ENCODE measurements at places on chromosomes 4 and X.

DNA sequence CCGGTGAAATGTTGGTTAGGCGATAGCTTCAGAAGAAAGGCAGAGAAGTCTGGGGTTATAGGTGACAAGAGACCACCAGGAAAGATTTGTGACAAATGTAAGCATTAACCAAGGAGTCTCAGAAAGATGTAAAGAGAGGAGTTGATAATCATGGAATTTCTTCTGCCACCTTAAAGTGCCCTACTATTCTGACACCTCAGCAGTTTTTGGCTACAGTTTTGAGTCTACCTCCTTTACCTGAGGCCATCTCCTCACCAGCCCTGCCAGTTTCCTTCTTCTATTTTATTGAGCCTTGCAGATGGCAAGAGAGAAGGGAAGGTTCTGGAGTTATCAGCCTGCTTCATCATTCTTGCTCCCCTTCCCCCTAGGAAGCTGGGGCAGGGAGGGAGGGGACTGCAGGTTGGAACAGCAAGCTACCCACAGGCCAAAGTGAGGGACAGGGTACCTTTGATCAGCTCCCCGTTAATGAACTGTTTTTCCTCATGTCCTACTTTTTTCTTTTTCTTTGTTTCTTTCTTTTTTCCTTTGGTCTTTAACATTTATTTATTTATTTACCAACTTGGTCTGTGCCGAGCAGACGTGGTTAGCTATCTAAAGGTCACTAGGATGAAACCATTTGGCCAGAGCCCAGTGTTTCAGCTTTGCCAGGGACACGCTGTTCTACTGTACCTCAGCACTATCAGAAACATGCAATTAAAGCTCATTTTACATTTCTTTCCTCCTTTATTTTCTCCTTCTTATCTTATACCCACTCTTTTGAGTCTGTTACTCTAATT is 438.7 kb upstream of the AR start:
- DNase-seq, result no peak

DNA sequence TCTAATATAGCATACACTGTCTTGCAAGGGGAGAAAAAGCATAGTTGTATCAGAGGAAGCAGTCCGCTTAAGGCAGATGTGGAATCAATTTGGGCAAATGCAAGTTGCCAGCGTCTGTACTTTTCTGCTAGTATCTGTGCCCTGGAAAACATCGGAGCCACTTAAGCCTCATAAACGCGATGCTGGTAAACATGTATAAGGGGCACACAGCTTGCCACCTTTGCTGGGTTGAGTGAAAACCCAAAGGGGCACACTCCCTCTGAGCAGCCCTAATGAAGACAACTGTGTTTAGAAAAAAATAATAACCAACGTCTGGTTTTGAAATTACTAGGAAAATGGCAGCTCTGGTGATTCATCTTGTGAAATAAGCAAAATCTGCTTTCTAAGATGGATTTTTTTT is 24.3 kb downstream of the SMIM20 start:
- no peak for DNase-seq

- no peak for DNase-seq
Observed at GRCh38 chrX:149829751-149830191, 48.0 kb downstream of the MAGEA9 start.

DNA sequence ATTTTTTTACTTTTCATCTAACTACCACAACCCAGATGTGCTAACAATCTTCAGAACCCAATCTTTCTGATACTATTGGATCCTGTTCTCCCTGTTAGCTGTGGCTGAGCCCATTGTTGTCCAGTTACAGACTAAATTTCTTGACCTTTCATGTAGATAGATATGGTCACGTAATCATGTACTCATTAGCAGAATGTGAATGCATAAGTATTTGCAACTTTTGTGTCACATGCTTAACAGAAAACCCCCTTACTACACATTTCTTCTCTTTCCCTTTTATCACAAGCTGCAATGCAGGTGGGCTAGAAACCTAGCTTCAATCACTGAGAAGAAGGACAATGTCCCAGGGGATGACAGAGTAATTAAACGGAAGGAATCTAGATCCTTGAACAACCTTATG is 13.1 kb upstream of the FAM13A start:
- no peak for DNase-seq

GRCh38 chrX:65578346-65578745 is 43.8 kb upstream of the LAS1L start:
- no peak for DNase-seq

DNA sequence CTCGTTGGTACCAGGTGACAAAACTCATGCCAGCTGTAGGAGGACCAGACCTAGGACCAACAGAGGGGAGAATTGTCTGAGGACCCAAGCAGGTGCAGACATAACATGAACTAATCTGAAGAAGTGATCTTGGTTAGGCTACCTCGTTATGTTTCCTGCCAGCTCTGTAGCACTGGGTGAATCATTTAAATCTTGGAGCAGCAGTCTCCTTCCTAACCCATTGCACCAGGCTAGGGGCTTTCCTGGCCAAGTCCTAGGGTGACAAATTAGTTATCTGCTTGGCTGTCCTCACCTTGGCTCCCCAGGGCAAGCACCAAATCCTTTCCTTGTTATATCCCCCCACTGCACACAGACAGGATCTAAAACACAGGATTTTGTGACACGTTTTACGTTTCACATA is 87.8 kb downstream of the WWC2 start:
- DNase-seq, result no peak

DNA sequence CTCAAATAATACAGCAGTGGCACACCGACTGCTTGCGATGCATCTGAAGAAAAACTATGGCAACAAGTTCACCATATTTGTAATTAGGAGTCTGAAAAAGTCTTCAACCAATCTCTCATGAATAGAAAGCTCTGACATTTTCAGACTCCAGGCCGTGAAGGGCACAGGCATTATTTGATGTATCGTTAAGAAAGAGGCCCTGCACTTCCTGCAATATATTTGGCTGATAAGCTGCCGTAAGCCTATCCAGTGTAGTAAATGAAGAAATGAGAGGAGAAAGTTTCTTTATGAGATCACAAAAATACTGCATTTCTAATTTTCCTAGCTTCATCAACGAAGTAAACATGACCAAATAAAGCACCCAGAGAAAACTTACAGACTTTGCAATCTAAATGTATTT is 613.8 kb upstream of the TECRL start:
- no peak for DNase-seq

- no peak for DNase-seq
Observed at GRCh38 chr4:17336986-17337385, 174.9 kb downstream of the QDPR start.

DNA sequence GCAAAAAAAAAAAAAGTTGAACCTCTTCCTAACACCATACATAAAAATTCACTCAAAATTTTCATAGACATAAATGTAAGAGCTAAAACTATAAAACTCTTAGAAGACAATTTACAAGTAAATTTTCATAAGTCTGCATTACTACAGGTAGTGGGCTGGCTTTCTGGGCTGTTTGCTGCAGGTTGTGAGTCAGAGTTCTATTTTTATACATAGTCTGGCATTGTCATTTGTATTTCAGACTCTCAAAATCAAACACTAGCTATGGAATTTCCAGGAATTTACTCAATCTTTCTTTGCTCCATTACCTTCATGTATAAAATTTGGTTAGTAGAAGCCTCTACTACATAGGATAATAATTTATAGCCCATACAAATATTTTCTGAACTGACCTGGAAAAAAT is 227.2 kb downstream of the COX18 start:
- no peak for DNase-seq

DNA sequence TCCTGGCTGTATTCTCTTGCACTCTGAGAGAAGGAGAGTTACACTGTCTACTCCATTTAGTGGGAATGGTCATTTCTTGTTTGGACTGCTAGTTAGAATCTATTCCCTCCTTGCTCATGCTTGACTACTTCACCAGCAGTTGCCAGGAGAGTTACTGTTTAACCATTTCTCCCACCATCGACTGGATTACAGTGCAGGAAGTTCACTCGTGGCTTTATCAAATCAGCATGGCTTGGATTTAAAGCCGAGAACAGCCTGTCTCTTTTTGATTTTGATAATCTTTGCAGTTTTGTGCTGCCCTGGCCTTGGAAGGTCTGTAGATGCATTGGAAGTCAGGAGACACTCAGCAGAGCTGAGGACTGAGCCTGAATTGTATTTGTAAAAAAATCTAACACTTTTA is 3.2 kb downstream of the GBA3 start:
- no peak for DNase-seq

- no peak for DNase-seq
Observed at GRCh38 chrX:155434906-155435743, 23.3 kb downstream of the F8A3 start.

GRCh38 chr4:130486841-130487240 is 1390.9 kb downstream of the C4orf33 start:
- no peak for DNase-seq

Measured in stimulated activated CD8-positive, alpha-beta memory T cell treated with anti-CD3 and anti-CD28 coated beads, Interleukin-7, amount 100 ng/mL, for 1 hour (primary cell).